ENCODE measurements at places on chromosomes 13 and 19. TPM values are rescaled to one million over a fixed set of nuclear protein-coding genes. Genes with fewer than 3 reads are reported as not detected.

DNA sequence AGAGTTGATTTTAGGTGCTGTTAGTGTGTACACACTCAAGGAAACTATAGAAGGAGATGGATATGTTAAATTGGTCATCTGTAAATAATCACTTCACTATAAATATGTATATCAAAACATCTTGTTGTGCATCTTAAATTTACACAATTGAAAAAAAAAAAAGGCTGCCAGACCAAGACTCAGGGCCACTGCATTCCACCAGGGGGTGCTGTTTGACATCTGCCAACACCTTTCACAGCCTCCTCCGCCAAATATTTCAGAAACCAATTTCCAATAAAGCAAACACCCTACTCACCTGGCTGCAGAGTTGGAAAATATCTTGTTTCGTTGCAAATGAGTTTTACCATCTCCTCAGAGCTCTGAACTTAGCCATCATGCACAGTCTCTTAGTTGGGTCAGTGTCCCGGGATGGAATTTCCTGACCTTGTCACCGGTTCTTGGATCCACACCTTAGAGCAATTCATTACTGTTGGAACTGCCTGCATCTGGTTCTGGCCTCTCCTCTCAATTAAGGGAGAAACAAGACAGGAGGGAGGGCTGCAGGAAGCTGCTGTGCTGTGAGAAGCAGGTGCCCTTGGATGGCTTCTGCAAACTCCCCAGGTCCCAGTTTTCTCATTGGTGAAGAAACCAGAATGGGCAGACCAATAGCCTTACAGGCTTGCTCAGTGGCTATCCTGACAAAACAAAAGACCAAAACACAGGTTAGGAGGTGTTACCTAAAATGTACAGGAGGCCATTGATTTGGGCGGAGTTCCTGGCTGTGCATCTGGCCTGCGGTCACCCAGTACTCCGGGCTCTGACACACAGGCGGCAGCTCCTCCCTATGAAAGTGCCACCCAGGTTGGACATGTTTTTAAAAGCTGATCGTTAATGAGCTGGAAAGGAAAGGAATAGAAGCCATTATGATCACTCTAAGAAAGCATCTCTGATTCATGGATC, 746.6 kb downstream of the UQCRFS1 start:
- no peaks in the 10 kb centered on the region for H3K27me3 ChIP-seq
- H3K36me3 ChIP-seq: no peaks in the 10 kb centered on the region
- no peak overlapping the region for H3K4me3 ChIP-seq
- no peak overlapping the region for H3K27ac ChIP-seq

- DNase-seq: peak; percentile 93
- H3K27ac ChIP-seq: peak overlapping the region; percentile 82
- peaks cover 17% of the 10 kb centered on the region for H3K4me1 ChIP-seq
- no peaks in the 10 kb centered on the region for H3K36me3 ChIP-seq
These were observed 43.4 kb upstream of the MEDAG start for GRCh38 chr13:30862707-30863106.

- DNase-seq: no peak
- no peak overlapping the region for H3K27ac ChIP-seq
- H3K36me3 ChIP-seq: no peaks in the 10 kb centered on the region
- H3K4me1 ChIP-seq: no peaks in the 10 kb centered on the region
These were observed 22.7 kb downstream of the ADPRHL1 start for GRCh38 chr13:113430378-113431110.

GRCh38 chr13:24664726-24665409, 15.3 kb upstream of the ATP12A start:
- no peak overlapping the region for H3K27ac ChIP-seq
- no peaks in the 10 kb centered on the region for H3K36me3 ChIP-seq
- H3K4me3 ChIP-seq: no peak overlapping the region

- no peak overlapping the region for H3K27ac ChIP-seq
- DNase-seq: no peak
- H3K27me3 ChIP-seq: peaks cover 16% of the 10 kb centered on the region
- H3K4me1 ChIP-seq: peaks cover 8% of the 10 kb centered on the region
These were observed 6.8 kb downstream of the KLK10 start for GRCh38 chr19:51012661-51013190.

The FSD1 gene
- not detected for total RNA-seq

GRCh38 chr13:25588336-25589060, 216.7 kb downstream of the ATP8A2 start:
- DNase-seq: no peak
- no peak overlapping the region for H3K4me3 ChIP-seq
- no peaks in the 10 kb centered on the region for H3K27me3 ChIP-seq

The ZNF283 gene
- total RNA-seq: 29.1 TPM

The PSG3 gene
- not detected for total RNA-seq

- no peaks in the 10 kb centered on the region for H3K36me3 ChIP-seq
- H3K4me3 ChIP-seq: no peak overlapping the region
- H3K4me1 ChIP-seq: no peaks in the 10 kb centered on the region
- no peaks in the 10 kb centered on the region for H3K27me3 ChIP-seq
- no peak overlapping the region for H3K27ac ChIP-seq
- DNase-seq: no peak
These were observed 54.5 kb downstream of the NUFIP1 start for GRCh38 chr13:44934724-44935123.

The ELOF1 gene
- total RNA-seq: 18.7 TPM

GRCh38 chr19:30071871-30072270, 129.8 kb downstream of the URI1 start:
- H3K27me3 ChIP-seq: no peaks in the 10 kb centered on the region
- H3K4me3 ChIP-seq: no peak overlapping the region
- no peak overlapping the region for H3K27ac ChIP-seq
- no peak for DNase-seq
- no peaks in the 10 kb centered on the region for H3K4me1 ChIP-seq
- H3K36me3 ChIP-seq: no peaks in the 10 kb centered on the region

GRCh38 chr13:64272681-64273080, 2857.0 kb upstream of the PCDH20 start:
- no peak for DNase-seq
- H3K4me1 ChIP-seq: no peaks in the 10 kb centered on the region
- no peaks in the 10 kb centered on the region for H3K27me3 ChIP-seq
- H3K4me3 ChIP-seq: no peak overlapping the region

GRCh38 chr19:42189133-42189532, 28.3 kb downstream of the DEDD2 start:
- no peak for DNase-seq
- no peaks in the 10 kb centered on the region for H3K4me1 ChIP-seq
- no peaks in the 10 kb centered on the region for H3K36me3 ChIP-seq
- no peak overlapping the region for H3K27ac ChIP-seq
- no peaks in the 10 kb centered on the region for H3K27me3 ChIP-seq
- H3K4me3 ChIP-seq: no peak overlapping the region

The COL4A1 gene
- total RNA-seq: 161 TPM

- no peaks in the 10 kb centered on the region for H3K27me3 ChIP-seq
- no peaks in the 10 kb centered on the region for H3K4me1 ChIP-seq
- no peaks in the 10 kb centered on the region for H3K36me3 ChIP-seq
- H3K4me3 ChIP-seq: no peak overlapping the region
- no peak for DNase-seq
- peak overlapping the region; percentile 46 for H3K27ac ChIP-seq
These were observed 22.3 kb upstream of the CSNK1A1L start for GRCh38 chr13:37127691-37128241.

The MTUS2 gene
- total RNA-seq: 1.2 TPM

DNA sequence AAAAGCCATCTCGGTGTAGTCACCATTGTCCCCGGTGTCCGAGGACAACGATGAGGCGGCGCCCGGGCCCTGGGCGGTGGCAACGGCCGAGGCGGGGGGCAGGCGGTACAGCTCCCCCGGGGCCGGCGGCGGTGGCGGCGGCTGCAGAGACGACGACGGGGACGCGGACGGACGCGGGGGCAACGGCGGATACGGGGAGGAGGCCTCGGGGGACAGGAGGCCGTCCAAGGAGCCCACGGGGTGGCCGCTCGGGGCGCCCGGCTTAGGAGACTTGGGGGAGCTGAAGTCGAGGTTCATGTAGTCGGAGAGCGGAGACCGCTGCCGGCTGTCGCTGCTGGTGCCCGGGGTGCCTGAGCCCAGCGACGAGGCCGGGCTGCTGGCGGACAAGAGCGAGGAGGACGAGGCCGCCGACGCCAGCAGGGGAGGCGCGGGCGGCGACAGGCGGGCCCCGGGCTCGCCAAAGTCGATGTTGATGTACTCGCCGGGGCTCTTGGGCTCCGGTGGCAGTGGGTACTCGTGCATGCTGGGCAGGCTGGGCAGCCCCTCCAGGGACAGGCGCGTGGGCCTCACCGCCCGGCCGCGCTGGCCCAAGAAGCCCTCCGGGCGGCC, 3.5 kb downstream of the IRS2 start:
- no peak overlapping the region for H3K27ac ChIP-seq
- no peaks in the 10 kb centered on the region for H3K27me3 ChIP-seq
- no peak for DNase-seq
- peaks cover 18% of the 10 kb centered on the region for H3K36me3 ChIP-seq
- no peak overlapping the region for H3K4me3 ChIP-seq
- H3K4me1 ChIP-seq: peaks cover 30% of the 10 kb centered on the region

GRCh38 chr19:54650108-54650655, 12.6 kb upstream of the LILRB4 start:
- H3K4me1 ChIP-seq: no peaks in the 10 kb centered on the region
- H3K27ac ChIP-seq: no peak overlapping the region
- no peaks in the 10 kb centered on the region for H3K36me3 ChIP-seq
- H3K4me3 ChIP-seq: no peak overlapping the region
- DNase-seq: no peak
- no peaks in the 10 kb centered on the region for H3K27me3 ChIP-seq

GRCh38 chr19:44816301-44816700, 7.4 kb downstream of the BCAM start:
- no peak overlapping the region for H3K4me3 ChIP-seq
- H3K27me3 ChIP-seq: no peaks in the 10 kb centered on the region
- DNase-seq: no peak
- peaks cover 19% of the 10 kb centered on the region for H3K36me3 ChIP-seq

DNA sequence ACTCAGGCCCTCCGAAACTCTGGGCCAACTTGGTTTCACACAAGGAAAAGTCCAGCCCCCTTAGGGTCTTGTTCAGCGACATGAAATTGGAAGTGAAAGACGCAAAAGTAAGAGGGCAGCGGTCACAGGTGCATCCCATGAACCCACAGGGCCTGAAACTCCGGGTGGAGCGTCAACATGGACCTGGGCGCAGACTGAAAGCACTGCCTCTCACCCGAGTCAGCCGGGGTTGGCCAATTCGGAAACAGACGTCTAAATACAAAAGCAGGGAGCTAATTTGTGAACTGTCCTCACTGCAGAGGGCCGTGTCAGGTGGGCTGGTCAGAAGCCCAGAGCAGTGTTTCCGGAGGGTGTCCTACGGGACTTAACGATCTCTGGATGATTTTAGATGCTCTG, 26.7 kb downstream of the ADPRHL1 start:
- H3K4me1 ChIP-seq: no peaks in the 10 kb centered on the region
- no peak for DNase-seq
- no peak overlapping the region for H3K27ac ChIP-seq
- no peaks in the 10 kb centered on the region for H3K36me3 ChIP-seq

DNA sequence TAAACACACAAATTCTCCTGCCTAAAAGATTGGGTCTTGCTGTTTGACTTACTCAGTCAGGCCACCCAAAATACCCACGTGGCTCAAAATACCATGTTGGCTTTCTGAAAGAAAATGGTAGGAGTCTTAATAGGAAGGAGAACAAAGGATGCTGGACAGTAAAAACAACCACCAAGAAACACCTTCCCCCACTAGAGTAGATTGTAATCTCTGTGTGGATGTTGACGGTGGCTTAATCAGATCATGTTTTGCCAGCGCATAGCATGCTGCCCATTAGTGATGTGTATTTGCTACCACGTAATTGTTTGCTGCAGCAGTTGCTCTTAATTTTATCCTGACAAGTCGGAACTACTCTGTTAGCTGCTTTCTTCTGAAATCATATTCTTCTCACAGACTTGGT, 1229.3 kb upstream of the SLC10A2 start:
- no peaks in the 10 kb centered on the region for H3K36me3 ChIP-seq
- no peaks in the 10 kb centered on the region for H3K4me1 ChIP-seq
- H3K27me3 ChIP-seq: no peaks in the 10 kb centered on the region
- H3K27ac ChIP-seq: no peak overlapping the region

- no peaks in the 10 kb centered on the region for H3K4me1 ChIP-seq
- H3K36me3 ChIP-seq: no peaks in the 10 kb centered on the region
These were observed 122.4 kb downstream of the DLEU7 start for GRCh38 chr13:50720861-50721671.

The USHBP1 gene
- total RNA-seq: 11.3 TPM

DNA sequence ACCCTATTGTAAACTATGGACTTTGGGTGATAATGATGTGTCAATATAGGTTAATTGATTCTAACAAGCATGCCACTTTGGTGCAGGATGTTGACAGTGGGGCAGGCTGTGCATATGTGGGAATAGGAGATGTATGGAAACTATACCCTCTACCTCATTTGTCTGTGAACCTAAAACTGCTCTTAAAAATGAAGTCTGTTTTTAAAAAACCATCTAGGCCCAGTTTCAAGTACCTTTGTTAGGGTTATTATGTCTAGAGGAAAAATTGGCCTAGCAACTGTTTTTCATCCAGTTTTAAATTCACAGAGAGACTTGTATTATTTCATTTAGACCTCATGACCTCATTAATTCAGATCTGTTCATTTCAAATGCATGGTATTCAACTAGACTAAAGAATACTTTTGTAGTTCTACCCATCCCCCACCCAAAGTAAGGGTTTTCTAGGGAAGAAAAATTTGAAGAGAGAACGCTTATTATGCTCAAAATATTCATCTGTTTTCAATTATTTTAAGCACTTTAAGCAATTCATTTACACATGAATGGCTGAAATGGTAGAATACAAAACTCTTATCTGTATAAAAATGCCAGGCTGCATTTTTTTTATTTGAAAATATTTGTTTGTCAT, 1781.9 kb upstream of the MIR17HG start:
- H3K4me1 ChIP-seq: no peaks in the 10 kb centered on the region
- H3K27ac ChIP-seq: no peak overlapping the region
- no peaks in the 10 kb centered on the region for H3K27me3 ChIP-seq
- no peak for DNase-seq

- no peaks in the 10 kb centered on the region for H3K4me1 ChIP-seq
- H3K4me3 ChIP-seq: peak overlapping the region; percentile 58
- H3K36me3 ChIP-seq: no peaks in the 10 kb centered on the region
- H3K27ac ChIP-seq: peak overlapping the region; percentile 84
- no peaks in the 10 kb centered on the region for H3K27me3 ChIP-seq
These were observed 441 bp upstream of the ZNF559 start for GRCh38 chr19:9323557-9323918.

DNA sequence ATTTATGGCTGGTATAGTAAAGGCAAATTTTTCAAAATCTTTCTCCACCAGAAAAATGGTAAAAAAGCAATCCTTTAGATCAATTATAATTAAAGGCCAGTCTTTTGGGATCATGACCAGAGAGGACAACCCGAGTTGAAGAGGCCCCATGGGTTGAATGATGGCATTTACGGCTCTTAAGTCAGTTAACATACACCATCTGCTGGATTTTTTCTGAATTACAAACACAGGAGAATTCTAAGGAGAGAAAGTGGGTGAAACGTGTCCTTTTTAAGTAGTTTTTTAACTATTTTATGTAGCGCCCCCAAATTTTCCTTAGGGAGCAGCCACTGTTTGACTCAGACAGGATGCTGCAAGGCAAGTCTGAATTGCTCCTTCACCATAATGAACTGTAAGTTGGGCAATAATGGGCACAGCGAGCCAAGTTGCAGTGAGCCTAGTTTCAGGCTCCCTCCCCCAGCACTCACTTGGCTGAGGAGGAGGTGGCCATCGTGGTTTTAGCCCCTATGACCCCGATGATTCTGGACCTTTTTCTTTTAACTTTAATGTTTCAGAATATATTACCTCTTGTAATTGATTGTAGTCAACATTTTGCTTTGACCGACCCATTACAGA, 13.6 kb upstream of the ZNF611 start:
- H3K27me3 ChIP-seq: no peaks in the 10 kb centered on the region
- H3K36me3 ChIP-seq: no peaks in the 10 kb centered on the region
- no peak overlapping the region for H3K27ac ChIP-seq
- DNase-seq: no peak
- H3K4me3 ChIP-seq: no peak overlapping the region
- H3K4me1 ChIP-seq: no peaks in the 10 kb centered on the region

The CEACAM4 gene
- total RNA-seq: 0.73 TPM

The PLVAP gene
- 322 TPM for total RNA-seq
